ENCODE measurements at places on chromosomes 1 and 21. TPM values are rescaled to one million over a fixed set of nuclear protein-coding genes. Genes with fewer than 3 reads are reported as not detected.

The SERTAD4 gene
- total RNA-seq = not detected

The KIRREL1 gene
- 0.02 TPM for total RNA-seq

The MCOLN3 gene
- 11.0 TPM for total RNA-seq

The AMY1A gene
- total RNA-seq = not detected

The DTL gene
- total RNA-seq = 43.7 TPM

Data from activated naive CD4-positive, alpha-beta T cell treated with anti-CD3 and anti-CD28 coated beads, Interleukin-2, amount 10 ng/mL, durations not matched to agents 5 hours and 36 hours (primary cell).